ENCODE measurements at places on chromosomes 7 and 10. TPM values are rescaled to one million over a fixed set of nuclear protein-coding genes. Genes with fewer than 3 reads are reported as not detected.

GRCh38 chr10:28137907-28138880 lies 139.3 kb upstream of the ODAD2 start:
- no peak overlapping the region for H3K27ac ChIP-seq
- peaks cover 16% of the 10 kb centered on the region for H3K4me1 ChIP-seq
- H3K27me3 ChIP-seq = no peaks in the 10 kb centered on the region
- no peaks in the 10 kb centered on the region for H3K36me3 ChIP-seq

DNA sequence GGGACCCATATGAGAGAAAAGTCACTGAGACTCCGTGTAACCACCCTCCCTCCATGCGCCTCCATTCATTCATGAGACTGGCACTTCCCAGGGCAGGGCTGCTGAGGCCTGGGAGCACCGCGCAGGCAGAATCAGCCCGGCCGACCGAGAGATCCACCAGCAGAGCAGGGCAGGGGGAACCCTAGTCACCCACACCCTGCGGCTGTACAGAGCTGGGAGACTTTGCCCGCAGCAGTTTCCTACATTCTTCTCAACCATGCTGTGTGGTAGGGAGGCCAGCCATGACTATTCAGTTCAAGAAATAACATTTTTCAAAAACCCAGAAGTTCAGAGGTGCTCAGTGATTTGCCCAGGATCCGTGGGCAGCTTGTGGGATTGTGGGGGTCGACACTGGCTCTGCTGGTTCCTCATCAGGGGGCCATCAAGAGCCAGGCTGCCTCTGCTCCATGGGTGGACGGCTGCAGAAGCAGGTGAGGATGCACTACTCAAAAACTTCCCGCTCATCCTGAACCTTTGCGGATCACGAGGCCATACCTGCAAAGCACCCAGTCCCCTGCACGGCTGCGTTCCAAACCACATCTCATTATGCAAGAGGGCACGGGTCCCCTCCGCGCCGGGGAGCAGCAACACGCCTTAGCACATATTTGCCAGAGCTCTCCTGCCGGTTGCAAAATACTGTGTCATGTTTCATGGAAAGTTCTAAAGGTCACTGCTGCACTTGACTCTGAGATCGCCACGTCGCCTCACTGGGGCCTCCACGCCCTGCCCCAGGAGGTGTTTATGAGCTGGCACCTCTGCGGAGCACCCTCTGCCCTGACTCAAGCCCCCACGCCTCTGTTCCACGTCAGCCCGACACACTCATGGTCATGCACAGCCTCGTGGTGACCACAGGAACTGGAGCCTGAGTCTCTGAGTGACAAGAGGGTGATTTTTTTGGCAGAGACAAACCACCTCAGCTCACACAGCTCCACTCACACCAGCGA lies 132.0 kb downstream of the PRKAG2 start:
- H3K27me3 ChIP-seq = no peaks in the 10 kb centered on the region
- peak overlapping the region; percentile 73 for H3K27ac ChIP-seq
- H3K4me1 ChIP-seq = peaks cover 39% of the 10 kb centered on the region
- no peaks in the 10 kb centered on the region for H3K36me3 ChIP-seq
- peak; percentile 96 for DNase-seq

DNAJC12 gene
- total RNA-seq = 6.2 TPM

DNA sequence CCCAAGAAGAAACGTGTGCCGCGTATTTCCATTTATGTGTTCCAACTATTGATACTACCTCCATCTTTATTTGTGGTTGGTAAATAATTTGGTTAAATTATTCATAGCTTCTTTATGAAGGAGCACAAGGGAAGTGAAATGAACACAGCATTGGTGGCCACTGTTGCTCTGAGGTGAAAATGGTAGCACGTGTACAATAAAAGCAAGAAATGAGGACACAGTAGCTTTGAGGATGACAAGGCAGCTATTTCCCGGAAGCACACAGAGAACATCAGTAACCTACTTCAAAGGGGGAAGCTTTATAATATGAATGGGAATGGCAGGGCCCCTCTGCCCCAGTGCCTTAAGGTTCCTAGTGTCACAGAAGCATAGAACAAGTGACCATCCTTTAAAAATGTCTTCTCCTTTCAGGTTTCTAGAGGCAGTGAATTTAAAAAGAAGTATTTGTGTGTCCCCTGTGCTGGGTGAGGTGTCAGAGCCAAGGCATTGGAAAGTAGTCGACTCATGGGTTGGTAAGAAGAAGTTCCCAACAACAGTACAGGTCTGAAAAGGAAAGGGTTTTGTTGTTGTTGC lies 78.8 kb downstream of the SGMS1 start:
- DNase-seq = no peak
- no peaks in the 10 kb centered on the region for H3K4me1 ChIP-seq
- no peak overlapping the region for H3K27ac ChIP-seq
- H3K4me3 ChIP-seq = no peak overlapping the region
- H3K36me3 ChIP-seq = no peaks in the 10 kb centered on the region

DNA sequence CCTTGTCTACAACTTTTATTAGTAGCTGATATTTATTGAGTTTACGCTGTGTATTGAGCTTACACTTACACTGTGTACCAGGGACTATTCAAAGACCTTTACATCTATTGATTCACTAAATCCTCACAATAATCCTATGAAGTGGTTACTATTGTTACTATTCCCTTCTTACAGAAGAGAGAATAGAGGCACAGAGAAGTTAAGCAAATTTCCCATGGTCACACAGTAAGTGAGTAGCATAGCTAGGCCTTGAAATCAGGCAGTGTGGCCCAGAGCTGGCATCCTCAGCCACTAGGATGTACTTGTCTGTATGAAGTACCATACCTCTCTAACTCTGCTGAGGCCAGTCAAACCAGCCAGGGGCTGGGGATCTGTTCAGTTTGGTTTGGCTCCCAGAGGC lies 7.6 kb downstream of the COL13A1 start:
- H3K36me3 ChIP-seq = no peaks in the 10 kb centered on the region
- H3K27ac ChIP-seq = no peak overlapping the region
- DNase-seq = no peak
- no peaks in the 10 kb centered on the region for H3K27me3 ChIP-seq
- peaks cover 24% of the 10 kb centered on the region for H3K4me1 ChIP-seq
- no peak overlapping the region for H3K4me3 ChIP-seq

CREB5 gene
- total RNA-seq = 5.0 TPM

DNA sequence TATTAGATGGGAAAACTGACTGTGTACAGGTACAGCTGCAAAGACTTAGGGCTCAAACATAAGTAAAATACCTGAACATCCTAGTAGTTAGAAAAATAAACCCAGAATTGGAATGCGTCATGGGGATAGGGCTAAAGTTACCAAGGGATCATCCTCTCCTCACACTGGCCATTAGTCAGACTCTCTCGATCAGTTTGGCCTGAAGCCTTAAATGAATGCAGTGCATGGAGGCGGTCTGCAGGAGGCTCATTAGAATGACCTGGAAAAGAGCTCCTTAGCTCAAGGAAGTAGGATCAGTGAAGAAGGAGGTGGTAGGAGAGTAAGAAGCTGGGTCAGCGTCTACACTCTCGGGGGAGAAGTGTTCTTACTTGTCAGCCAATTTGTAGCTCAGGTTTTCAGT lies 35.3 kb downstream of the DENND2A start:
- H3K27me3 ChIP-seq = no peaks in the 10 kb centered on the region
- DNase-seq = peak; percentile 73
- no peaks in the 10 kb centered on the region for H3K36me3 ChIP-seq
- no peak overlapping the region for H3K4me3 ChIP-seq
- no peak overlapping the region for H3K27ac ChIP-seq

GRCh38 chr7:1992554-1992953 lies 240.2 kb downstream of the MAD1L1 start:
- H3K27ac ChIP-seq = no peak overlapping the region
- no peak overlapping the region for H3K4me3 ChIP-seq
- no peaks in the 10 kb centered on the region for H3K4me1 ChIP-seq
- H3K36me3 ChIP-seq = no peaks in the 10 kb centered on the region
- H3K27me3 ChIP-seq = no peaks in the 10 kb centered on the region

OR2A14 gene
- total RNA-seq = not detected

GRCh38 chr10:129111922-129112321 lies 355.1 kb upstream of the MGMT start:
- H3K36me3 ChIP-seq = no peaks in the 10 kb centered on the region
- H3K27me3 ChIP-seq = no peaks in the 10 kb centered on the region
- H3K4me1 ChIP-seq = no peaks in the 10 kb centered on the region
- no peak overlapping the region for H3K27ac ChIP-seq
- no peak for DNase-seq

GRCh38 chr10:110348336-110348735 lies 43.6 kb upstream of the SMNDC1 start:
- H3K27ac ChIP-seq = no peak overlapping the region
- no peaks in the 10 kb centered on the region for H3K27me3 ChIP-seq
- no peak for DNase-seq
- H3K4me1 ChIP-seq = peaks cover 24% of the 10 kb centered on the region

DNA sequence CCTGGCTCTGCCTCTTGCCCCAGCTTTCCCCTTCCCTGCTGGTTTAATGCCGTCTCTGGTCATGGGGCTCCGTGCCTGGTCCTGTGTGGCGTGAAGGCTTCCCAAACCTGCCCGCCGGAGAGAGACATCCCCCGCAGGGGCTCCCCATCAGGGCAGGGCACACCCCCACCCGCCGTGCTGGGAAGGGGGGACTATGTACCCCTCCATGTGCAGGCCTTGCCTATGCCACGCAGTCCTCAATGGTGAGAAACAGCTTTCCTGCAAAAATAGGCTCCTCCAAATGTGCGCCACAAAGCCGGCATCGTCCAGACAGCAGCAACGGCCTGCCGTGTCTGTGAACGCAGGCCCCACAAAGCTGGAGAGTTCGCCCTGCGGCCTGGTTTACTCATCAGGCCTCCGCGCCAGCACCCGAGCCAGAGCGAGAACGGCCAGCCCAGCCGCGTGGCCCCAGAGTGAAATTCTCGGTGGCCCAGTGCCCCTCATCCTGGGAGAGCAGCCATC lies 313.4 kb downstream of the DNAJB6 start:
- H3K27me3 ChIP-seq = no peaks in the 10 kb centered on the region
- no peaks in the 10 kb centered on the region for H3K4me1 ChIP-seq
- H3K27ac ChIP-seq = no peak overlapping the region
- peak; percentile 48 for DNase-seq
- H3K36me3 ChIP-seq = no peaks in the 10 kb centered on the region
- no peak overlapping the region for H3K4me3 ChIP-seq

DNA sequence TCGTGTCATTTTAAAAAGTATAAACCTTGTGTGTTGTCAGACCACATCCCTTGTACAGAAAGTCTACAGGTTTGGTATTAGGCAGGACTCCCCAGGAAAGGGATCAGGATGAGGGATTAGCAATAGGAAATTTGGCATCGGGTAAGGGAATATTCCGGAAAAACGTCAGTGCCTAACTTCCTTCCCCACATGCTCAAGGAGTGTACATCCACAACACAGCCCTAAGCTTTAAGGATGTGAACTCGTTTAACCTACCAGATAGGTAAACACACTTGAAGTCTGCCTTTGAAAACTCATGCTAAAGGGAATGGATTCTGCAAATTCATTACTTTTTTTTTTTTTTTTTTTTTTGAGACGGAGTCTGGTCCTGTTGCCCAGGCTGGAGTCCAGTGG lies 194.9 kb downstream of the SKIDA1 start:
- no peak overlapping the region for H3K27ac ChIP-seq
- H3K4me3 ChIP-seq = no peak overlapping the region
- DNase-seq = no peak
- no peaks in the 10 kb centered on the region for H3K36me3 ChIP-seq
- H3K27me3 ChIP-seq = no peaks in the 10 kb centered on the region
- peaks cover 21% of the 10 kb centered on the region for H3K4me1 ChIP-seq

INHBA gene
- total RNA-seq = 97.8 TPM

DNA sequence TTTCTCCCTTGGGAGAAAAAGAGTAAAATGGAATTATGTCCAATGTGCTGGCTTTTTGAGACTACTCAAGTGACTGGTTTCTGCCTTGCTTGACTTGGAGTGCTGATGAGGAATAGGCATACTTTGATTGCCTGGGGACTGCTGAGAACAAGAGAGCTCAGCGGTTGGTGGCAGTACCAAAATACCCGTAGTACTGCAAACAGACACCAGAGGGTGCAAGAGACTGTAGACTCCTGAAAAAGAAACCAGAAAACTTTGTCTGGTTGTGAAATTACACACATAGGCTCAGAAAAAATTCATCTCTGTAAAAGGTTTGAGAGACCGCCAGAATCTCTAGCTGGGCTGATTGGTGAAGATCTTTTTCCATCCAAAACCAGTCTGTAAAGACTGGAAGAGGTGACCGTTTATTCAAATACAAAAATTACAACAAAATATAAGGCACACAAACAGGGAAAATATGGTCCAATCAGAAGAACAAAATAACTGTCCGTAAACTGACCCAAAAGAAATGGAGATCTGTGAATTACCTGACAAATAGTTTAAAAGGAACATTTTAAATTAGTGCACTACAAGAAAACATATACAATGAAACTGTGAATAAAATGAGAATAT lies 18.5 kb downstream of the BICC1 start:
- H3K36me3 ChIP-seq = no peaks in the 10 kb centered on the region
- no peaks in the 10 kb centered on the region for H3K27me3 ChIP-seq
- H3K4me3 ChIP-seq = no peak overlapping the region
- H3K27ac ChIP-seq = peak overlapping the region; percentile 27
- H3K4me1 ChIP-seq = peaks cover 18% of the 10 kb centered on the region

DNA sequence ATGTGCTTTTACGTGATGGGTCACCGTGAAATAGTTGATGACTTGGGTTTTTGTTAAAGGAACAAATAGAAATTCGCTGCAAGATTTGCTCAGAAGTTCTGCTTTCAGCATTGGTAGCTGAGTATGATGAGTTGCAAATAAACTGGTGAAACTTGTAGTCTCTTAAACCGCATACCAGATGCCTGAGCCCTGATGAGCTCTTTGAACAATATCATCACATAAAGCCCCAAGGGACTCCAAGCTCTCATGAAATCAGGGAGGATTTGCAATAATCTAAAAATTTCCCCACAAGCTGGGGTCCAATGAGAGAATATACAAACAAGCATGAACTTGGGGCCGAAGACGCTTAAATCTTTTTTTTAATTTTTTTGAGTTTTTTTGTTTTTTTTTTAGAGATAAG lies 312.4 kb downstream of the CALN1 start:
- H3K36me3 ChIP-seq = no peaks in the 10 kb centered on the region
- DNase-seq = peak; percentile 83
- H3K4me1 ChIP-seq = peaks cover 17% of the 10 kb centered on the region

AQP1 gene
- 0.59 TPM for total RNA-seq

GRCh38 chr7:141534757-141535737 lies 16.2 kb upstream of the AGK start:
- H3K4me1 ChIP-seq = no peaks in the 10 kb centered on the region
- DNase-seq = no peak
- H3K4me3 ChIP-seq = no peak overlapping the region

EN2 gene
- under 0.01 TPM for total RNA-seq

TUBAL3 gene
- not detected for total RNA-seq

SPDYE8 gene
- not detected for total RNA-seq

- H3K4me3 ChIP-seq = no peak overlapping the region
- H3K27me3 ChIP-seq = no peaks in the 10 kb centered on the region
- peaks cover 28% of the 10 kb centered on the region for H3K4me1 ChIP-seq
- no peak overlapping the region for H3K27ac ChIP-seq
Measured at GRCh38 chr7:147415991-147416390, 1174.6 kb upstream of the C7orf33 start.

Data from osteoblast (primary cell).